ENCODE measurements at places on chromosomes 5 and 9.

DNA sequence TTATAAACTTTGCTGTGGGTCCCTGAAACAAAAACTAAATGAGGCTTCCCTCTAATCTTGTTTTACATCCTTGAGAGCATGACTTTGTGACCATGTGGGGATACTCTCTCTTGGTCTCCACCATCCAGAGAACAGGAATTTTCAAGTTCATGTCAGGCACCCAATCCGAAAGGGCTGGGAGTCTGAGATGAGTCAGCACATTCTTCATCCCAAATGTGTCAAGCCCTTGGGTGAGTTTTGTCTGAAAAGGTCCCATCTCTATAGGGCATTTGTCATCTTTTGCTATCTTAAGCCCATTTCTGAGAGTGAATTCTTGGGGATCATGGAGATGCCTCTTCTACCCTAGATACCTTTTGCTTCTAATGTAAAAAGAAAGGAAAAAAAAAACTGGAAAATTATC is 26.9 kb upstream of the RAPGEF6 start:
- DNase-seq = no peak

- no peak for DNase-seq
Observed at GRCh38 chr5:163350083-163350482, 87.3 kb upstream of the CCNG1 start.

DNA sequence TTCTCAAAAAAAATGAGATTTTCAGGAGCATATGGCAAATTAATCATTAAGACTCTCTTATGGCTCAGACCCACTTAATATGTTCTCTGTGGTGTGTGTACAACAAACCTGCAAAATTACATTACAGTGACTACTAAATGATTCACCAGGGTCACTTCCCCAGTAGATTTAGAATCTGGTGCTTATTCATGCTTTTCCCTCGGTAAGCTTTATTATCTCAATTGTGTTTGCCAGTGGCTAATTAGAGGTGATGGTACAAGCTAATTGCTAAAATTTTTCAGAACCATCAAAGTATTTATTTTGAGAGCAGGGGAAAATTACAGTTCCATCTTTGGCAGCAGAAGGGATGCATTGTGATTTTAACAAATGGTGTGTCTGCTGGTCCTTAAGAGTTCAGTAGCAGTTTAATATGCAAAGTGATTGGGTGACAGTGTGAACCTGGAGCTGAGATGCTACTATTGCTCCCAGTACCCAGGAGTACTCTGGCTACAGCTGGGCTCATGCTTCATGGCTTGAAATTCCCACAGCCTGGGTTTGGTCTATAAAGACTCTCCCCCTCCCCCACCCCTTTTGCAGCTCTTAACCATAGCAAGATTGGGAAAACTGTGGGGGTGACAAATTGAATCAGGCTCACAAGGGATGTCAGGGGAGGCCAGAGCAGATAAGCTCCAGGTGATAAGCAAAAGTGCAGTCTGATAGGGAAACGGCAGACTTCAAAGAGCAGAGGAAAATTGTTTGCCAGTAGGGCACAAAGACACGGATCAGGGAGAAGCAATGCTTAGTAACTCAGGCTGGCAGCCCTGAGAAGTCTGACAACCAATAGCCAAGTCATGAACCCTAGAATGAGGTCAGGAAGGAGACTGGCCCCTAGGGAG is 92.8 kb upstream of the RAD23B start:
- no peak for DNase-seq

- DNase-seq = no peak
Observed at GRCh38 chr9:14155237-14155636, 158.7 kb downstream of the NFIB start.

GRCh38 chr9:219670-220365 is 5.2 kb downstream of the DOCK8 start:
- no peak for DNase-seq

GRCh38 chr5:139696167-139696893 is 48.2 kb downstream of the CXXC5 start:
- DNase-seq = no peak

DNA sequence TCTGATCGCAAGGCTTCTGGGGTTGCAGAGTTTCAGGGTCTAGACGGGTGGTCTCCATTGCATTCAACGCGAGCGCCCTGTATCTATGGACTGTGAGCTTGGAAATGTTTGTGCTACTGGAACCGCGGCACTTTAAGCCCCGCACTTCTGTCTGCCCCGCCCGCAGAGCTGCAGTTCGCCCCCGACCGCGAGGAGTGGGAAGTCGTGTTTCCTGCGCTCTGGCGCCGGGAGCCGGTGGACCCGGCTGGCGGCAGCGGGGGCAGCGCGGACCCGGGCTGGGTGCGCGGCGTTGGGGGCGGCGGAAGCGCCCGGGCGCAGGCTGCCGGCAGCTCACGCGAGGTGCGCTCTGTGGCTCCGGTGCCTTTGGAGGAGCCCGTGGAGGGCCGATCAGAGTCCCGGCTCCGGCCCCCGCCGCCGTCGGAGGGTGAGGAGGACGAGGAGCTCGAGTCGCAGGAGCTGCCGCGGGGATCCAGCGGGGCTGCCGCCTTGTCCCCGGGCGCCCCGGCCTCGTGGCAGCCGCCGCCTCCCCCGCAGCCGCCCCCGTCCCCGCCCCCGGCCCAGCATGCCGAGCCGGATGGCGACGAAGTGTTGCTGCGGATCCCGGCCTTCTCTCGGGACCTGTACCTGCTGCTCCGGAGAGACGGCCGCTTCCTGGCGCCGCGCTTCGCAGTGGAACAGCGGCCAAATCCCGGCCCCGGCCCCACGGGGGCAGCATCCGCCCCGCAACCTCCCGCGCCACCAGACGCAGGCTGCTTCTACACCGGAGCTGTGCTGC is 1.0 kb downstream of the ADAMTS19 start:
- DNase-seq = peak; percentile 27

GRCh38 chr5:94245608-94246007 is 372.8 kb downstream of the KIAA0825 start:
- no peak for DNase-seq
